ENCODE measurements at places on chromosomes 2 and 18. TPM values are rescaled to one million over a fixed set of nuclear protein-coding genes. Genes with fewer than 3 reads are reported as not detected.

Gene ARHGAP15
- polyA plus RNA-seq, result 50.9 TPM

Gene ELOA2
- not detected for polyA plus RNA-seq

Gene ATOH8
- 2.1 TPM for polyA plus RNA-seq

Gene GPR55
- polyA plus RNA-seq, result 0.11 TPM

Gene SRD5A2
- not detected for polyA plus RNA-seq

Gene SDC1
- not detected for polyA plus RNA-seq

Gene RNF125
- 7.0 TPM for polyA plus RNA-seq

Gene NABP1
- 13.3 TPM for polyA plus RNA-seq

Gene OSR1
- polyA plus RNA-seq, result not detected

Gene AGFG1
- 56.9 TPM for polyA plus RNA-seq

Gene RESP18
- polyA plus RNA-seq, result not detected

Gene KIDINS220
- polyA plus RNA-seq, result 26.7 TPM

Gene MYL12B
- 727 TPM for polyA plus RNA-seq

Gene CXCR1
- 0.44 TPM for polyA plus RNA-seq

Gene UCN
- 0.60 TPM for polyA plus RNA-seq

Gene GKN2
- not detected for polyA plus RNA-seq

Gene AQP4
- polyA plus RNA-seq, result not detected

Gene TMEM37
- polyA plus RNA-seq, result not detected

Gene TCF23
- not detected for polyA plus RNA-seq

Gene UBXN2A
- polyA plus RNA-seq, result 6.8 TPM

Gene HDLBP
- polyA plus RNA-seq, result 69.9 TPM
